ENCODE measurements at places on chromosomes 7 and 10.

GRCh38 chr10:96814264-96814663 is 17.8 kb upstream of the LCOR start:
- no peak for DNase-seq

GRCh38 chr10:101845893-101846292 is 2.3 kb upstream of the KCNIP2 start:
- DNase-seq, result no peak

- no peak for DNase-seq
Measured at GRCh38 chr7:98265841-98266271, 13.8 kb upstream of the TECPR1 start.

- no peak for DNase-seq
Measured at GRCh38 chr7:66946545-66946944, 25.5 kb downstream of the TMEM248 start.

DNA sequence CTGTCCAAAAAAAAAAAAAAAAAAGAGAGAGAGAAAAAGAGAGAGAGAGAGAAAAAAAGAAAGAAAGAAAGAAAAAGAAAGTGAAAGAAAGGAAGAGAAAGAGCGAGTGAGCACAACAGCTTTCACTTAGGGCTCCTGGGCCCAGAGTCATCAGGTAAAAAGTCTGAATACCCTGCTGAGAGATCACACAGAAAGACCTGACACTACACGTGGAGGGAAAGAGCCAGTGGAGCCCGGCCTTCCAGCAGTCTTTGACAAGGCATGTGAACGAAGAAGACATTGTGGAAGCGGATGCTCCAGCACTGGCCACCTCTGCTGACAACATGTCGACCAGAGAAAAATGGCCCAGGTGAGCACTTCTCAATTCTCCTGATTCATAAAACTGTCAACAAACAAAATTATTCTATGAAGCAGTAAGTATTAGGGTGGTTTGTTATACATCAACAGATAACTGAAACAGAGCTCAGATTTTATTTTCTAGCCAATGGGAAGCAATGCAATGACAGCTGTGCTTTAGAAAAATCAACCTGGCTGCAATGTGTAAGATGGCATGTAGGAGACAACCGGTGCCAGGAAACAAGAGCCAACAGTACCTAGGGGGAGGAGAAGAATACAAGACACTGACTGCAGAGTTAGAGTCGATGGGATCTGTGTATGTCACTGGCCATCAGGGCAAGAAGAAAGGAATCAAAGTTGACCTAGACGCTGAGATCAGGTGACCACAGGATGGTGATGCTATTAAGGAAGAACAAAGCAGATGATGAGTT is 4.4 kb downstream of the RNF216 start:
- no peak for DNase-seq

DNA sequence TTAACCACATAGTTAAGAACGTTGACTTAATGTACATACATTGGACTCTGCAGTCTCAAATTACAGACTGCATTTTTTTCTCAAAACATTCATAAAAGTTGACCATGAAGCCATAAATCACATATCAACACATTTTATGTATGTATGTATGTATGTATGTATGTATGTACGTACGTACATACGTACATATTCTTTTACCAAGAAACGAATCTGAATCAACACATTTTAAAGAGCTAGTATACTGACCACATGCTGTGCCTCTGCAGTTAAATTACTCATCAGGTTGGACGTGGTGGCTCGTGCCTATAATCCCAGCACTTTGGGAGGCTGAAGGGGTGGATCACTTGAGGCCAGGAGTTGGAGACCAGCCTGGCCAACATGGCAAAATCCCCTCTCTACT is 105.8 kb downstream of the GPR158 start:
- no peak for DNase-seq

DNA sequence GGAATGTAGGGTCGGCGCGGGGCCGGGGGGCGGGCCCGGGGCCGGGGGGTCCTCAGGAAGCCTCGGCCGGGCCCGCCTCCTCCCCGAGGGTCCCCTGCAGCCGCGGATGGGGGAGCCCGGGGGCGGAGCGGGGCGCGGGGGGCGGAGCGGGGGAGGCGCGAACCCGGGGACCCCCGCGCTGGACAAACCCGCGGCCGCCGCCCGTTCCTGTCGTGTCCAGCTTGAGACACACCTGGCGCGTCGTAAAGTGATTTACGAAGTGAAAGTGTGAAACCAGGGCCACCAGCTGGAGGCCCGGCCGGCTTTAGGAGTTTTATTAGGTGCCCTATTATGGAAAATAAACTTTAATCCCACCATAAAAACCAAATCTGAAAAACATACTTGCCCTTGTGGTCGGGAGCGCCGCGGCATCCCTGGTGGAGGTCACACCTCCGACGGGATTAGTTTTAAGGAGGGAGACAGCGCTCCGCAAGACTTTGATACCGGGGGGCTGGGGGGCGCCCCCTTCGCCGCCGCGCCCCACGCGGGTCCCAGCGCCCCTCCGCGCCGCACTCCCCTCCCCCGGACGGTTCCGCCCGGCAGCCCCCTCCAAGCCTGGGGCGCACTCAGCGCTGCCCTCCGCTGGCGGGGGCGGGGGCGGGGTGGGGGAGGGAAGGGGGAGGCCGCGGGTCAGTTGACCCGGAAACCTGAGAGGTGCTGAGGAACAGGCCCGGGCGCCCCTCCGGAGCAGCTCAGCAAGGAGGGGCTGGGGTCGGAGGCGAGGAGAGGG is 10.3 kb downstream of the MNX1 start:
- no peak for DNase-seq

GRCh38 chr7:22125436-22125835 is 179.7 kb upstream of the CDCA7L start:
- no peak for DNase-seq

- no peak for DNase-seq
Measured at GRCh38 chr10:77592510-77592909, 45.1 kb downstream of the KCNMA1 start.

DNA sequence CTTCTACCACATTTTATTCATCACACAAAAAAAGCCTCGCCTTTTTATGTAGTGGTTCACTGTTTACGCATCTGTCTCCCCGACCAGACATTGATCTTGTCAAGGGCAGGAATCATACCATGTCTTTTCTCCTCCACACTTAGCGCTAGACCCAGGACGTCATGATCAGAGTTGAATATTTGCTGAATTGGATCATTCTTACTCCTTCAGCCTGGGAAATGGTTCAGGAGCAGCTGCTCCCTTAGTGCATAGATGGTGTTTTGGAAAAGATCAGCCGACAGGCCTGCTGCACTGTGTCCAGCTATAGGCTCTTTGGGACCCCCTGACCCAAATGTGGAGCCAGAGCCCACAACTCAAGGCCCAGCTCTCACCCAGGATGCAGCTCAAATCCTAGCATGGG is 249.1 kb upstream of the TMEM72 start:
- no peak for DNase-seq

DNA sequence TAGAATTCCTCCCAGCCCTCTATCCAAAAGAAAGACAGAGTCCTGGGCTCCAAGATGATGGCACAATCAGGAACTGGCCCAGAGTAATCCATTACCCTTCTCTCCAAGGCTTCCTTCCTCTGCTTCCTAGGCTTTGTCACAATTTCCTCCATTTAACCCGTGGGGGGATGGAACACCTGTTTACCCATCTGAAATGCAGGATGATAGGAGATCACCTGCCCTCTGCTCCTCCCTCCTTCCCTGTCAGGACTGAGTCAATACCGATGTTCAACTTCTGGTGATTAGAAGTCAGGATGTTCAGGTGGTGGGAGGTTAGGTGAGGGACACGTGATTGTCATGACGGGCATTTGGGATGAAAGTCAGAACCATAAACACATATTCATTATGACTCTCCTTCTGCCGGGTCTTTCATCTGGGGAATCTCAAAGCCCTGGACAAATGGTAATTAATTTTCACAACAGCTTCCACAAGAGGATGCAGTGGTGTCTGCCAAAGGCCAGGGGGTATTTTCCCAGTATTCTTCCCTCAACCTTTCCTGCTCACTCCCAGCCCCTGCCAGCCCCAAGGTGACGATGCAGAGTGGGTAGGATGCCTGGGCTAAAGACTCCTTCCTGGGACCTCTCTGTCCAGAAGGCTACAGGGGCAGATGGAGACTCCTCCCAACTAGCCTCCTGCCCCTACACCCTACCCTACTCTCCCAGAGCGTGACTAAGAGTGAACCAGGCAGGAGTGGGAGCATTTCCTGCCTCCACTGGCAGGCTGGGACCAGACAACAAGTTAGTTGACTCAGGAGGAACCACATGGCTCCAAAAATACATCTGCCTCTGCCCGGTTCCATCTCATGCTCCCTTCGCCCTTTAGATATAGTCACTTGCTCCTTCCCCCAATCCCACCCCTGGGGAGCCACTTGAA is 27.9 kb downstream of the DUSP5 start:
- DNase-seq, result no peak

DNA sequence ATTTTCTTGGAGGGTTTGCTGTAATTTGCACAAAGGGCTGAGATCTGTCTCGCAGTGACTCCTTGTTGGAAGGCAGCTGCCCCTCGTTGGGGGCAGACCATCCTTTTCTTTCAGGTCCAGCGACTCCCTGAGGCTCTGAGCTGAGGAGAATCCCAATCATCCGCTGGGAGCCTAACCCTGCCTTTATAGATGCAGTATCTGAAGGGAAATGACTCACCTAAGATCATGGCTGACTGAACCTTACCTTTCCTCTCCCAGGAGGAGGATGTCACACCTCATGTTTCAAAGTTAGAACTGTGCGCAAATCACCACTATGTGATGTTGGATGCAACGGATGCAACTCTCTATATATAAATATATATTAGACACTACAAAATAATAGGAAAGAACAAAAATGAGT is 36.4 kb upstream of the MXI1 start:
- DNase-seq, result no peak

DNA sequence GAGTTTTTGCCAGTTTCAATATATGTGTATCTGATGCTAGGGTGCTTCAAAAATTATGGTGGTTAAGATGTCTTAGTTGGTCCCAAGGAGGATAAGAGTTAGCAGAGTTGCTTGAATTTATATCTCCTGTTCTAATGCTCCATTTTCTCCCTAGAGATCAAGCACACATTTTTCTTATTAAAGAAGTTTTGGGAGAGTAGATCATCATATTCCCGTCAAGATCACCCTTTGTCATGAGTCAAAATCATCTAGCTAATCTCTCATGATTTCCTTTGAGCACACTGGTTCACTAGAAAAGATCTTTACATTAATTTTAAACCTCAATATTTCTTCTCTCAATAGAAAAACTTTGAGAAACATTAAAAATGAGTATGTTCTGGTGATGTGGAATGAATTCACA is 429.9 kb upstream of the SEMA3A start:
- DNase-seq, result no peak

DNA sequence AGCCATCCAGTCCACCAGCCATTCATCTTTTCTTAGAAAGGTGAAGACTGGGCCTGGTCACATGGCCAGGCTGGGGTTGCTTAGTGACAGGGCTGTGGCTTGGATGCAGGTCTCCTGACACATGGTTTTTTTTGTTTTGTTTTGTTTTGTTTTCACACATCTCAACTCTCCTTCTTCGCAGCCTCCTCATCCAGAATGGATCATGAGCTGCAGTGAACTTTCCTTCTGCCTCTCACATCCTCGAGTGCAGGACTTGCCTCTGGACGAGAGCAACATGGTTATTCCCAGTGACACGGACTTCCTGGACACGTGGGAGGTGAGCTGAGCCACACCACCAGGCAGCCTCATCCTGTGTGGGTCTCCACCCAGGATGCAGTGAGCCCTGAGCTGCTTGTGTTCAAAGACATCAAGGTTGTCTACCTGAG is 9.5 kb downstream of the AKR1E2 start:
- DNase-seq, result no peak

GRCh38 chr7:90604383-90604782 is 8.3 kb downstream of the CDK14 start:
- no peak for DNase-seq

- no peak for DNase-seq
Measured at GRCh38 chr7:143296686-143297085, 8.5 kb downstream of the CASP2 start.

DNA sequence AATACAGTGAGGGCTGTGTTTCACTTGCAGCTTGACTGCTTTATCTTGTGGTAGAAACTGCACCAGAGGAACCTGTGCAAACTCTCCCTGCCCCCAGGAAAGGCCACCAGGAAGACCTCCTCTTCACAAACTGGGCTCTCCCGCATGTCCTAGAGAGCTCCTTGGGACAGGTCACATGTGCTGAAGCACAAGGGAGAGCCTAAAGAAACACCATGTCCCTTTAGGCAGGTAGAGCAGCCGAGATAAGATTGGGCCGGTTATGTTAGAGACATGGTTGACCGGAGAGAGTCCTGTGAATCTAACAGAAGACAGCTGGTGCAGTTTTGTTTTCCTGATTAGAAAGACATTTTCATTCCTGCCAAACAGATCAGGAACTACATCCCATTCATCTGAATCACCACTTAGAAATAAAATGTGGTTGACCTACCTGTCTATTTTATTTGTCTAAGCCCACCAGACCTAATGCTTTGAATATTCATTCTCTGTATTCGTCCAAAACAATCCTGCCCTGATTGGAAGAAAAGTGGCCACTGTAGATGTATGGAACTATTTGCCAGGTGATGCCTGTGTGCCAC is 224.1 kb downstream of the GLI3 start:
- no peak for DNase-seq

GRCh38 chr10:21497177-21497807 is 28.2 kb downstream of the SKIDA1 start:
- DNase-seq, result peak; percentile 65

DNA sequence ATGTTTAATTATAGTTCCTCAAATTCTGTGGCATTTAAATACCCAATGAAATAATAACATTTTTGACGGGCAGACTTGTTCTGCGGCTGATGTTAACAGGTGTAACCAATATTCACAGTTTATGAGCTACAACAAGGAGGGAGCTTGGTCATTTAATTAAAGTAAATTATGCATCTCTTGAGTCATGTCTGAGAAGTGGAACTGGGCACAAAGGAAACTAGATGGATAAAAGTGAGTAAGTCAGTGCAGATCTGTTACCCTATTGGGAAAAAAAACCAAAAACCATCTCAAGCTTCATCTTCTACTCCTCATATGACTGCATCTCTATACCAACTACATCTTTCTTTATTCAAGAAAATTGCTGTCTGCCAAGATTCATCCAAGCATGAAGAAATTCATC is 24.0 kb downstream of the ANKRD22 start:
- DNase-seq, result no peak

GRCh38 chr10:97851341-97852001 is 1.8 kb downstream of the GOLGA7B start:
- DNase-seq, result no peak

- no peak for DNase-seq
Measured at GRCh38 chr7:139777133-139777891, 486 bp downstream of the HIPK2 start.

GRCh38 chr10:77004917-77005564 is 632.6 kb downstream of the KCNMA1 start:
- peak; percentile 42 for DNase-seq

GRCh38 chr7:66832531-66833351 is 88.3 kb upstream of the TMEM248 start:
- DNase-seq, result no peak

- no peak for DNase-seq
Measured at GRCh38 chr7:99021941-99022560, 121.9 kb downstream of the SMURF1 start.

- DNase-seq, result no peak
Measured at GRCh38 chr10:7397049-7398035, 13.5 kb downstream of the SFMBT2 start.

- DNase-seq, result peak; percentile 71
Measured at GRCh38 chr10:101272229-101272868, 43.1 kb upstream of the LBX1 start.
